ENCODE measurements at places on chromosomes 2 and 18. TPM values are rescaled to one million over a fixed set of nuclear protein-coding genes. Genes with fewer than 3 reads are reported as not detected.

The MAP3K19 gene
- total RNA-seq: not detected

DNA sequence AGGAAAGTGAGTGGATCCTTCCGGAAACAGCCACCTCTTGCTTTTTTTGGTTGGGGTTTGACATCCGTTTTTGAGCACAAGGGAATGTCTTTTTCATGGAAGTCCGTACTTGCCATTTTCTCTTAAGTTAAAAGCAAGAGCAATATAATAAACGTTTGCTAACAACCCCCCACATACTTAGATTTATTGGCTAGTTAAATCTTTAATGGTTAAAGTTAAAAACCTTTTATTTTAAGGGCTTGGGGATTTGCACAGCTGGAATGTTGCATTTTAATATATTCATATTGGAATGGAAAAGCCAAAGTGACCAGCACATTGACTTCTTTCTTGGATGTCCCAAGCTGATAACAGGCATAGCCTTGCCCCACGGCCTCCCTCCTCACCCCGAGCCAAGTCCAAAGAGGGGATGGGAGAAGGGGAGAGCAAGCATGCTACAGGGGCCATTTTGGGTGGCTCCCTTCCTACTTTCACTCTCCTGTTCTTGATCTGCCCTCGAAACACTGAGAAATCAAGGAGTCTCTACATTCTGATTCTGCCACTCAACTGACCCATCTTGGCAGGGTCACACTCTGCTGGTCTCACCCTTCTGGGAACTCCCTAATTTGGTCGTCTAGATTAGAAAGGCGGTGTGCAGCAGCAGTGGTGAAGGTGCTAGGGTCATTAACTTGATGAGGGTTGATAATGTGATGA lies 48.1 kb upstream of the PKDCC start:
- DNase-seq: no peak

The SERPINB10 gene
- total RNA-seq: not detected

DNA sequence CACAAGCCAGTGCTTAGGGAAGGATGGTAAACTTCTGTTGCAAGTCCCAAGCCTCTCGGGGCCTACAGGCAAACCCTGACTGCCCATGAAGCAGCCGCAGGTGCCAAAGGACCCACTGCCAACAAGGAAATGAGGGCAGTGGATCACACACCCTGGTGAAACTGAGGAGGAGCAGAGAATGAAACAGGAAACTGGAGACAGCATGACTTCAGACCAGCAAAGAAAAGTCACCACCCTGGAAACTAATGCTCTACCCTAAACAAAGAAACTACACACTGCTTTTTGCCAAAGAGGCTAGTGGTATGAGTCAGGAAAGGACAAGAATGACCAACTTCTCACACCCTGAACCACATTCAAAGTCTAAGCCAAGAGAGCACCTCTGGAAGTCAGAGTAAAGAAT lies 97.2 kb downstream of the MYO5B start:
- DNase-seq: peak; percentile 61

DNA sequence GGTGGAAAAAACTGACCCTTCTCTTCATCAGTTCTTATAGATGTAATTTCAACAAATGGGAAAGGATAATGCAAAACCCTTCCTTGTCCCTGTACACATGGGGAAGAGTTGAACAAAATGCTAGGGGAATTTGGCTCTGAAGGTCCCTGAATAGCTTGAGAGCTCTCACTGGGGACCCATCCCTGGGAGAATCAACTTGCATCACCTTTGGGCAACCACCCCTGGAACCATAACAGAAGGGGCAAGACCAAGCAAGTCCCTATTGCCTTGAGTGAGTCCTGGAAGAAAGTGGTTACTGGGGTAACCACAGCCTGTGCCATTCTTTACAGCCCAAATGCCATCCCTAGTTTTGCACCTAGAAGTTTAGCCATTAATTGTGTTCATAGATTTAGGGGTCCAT lies 52.2 kb upstream of the B3GNT2 start:
- DNase-seq: no peak

- DNase-seq: no peak
Observed at GRCh38 chr2:73897240-73897583, 4.4 kb downstream of the ACTG2 start.

DNA sequence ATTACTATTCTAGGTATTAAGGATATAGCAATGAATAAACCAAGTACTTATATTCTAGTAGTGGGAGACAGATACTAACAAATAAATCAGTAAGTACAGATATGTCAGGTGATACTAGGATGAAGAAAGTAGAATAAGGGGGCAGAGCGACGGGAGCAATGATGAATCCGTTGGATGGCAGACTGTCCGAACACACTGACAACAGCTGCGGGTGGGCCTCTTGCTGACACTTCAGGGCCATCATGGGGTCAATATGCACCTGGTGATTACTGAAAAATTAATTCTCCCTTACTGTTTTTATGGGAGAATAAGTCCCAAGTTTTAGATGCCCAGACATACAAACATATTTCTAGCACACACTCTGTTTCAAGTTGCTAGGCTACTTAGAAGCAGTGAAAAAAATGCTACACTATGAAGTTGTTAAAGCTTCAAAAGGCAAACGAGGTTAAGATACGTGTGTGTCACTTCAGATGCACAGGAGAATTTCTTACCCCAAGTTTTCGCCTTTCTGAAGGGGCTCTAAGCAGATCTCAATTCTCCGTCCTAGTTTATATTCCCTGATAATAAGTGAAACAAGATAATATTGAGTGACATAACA lies 78.7 kb downstream of the USP40 start:
- no peak for DNase-seq

DNA sequence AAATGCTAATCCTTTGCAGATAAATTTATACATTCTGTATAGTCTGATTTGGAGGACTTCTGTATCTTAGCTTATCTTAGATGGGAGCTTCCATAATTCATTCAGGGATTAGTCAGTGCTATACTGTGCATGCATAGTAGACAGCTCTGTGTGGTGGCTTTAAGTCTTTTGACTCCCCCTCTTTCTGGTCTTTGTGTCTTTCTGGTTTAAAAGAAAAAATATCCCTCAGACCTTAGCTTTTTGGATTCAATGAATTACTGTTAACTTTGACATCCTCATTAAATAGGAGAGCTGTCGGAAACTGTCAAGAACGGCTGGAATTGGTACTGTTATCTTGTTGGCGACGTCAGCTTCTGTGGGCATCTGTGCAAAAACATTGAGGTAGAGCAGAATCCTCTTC lies 130.4 kb downstream of the SPTBN1 start:
- DNase-seq: no peak

The CCDC74B gene
- total RNA-seq: not detected

The TNFAIP6 gene
- total RNA-seq: not detected

GRCh38 chr2:156476850-156477206 lies 40.6 kb downstream of the GPD2 start:
- no peak for DNase-seq

The SIX2 gene
- total RNA-seq: 0.14 TPM

DNA sequence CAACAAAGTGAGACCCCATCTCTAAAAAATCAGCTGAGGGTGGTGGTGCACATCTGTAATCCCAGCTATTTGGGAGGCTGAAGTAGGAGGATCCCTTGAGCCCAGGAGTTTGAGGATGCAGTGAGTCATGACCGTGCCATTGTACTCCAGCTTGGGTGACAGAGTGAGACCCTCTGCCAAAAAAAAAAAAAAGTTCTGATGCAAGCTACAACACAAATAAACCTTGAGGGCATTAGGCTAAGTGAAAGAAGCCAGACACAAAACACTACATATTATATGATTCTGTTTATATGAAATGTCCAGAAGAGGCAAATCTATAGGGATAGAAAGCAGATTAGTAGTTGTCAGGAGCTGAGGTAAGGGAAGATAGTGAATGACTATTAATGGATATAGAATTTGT lies 13.0 kb downstream of the YWHAQ start:
- DNase-seq: no peak

The APCDD1 gene
- total RNA-seq: 2.6 TPM

- peak; percentile 44 for DNase-seq
Observed at GRCh38 chr2:199464606-199465352, 7.0 kb upstream of the SATB2 start.

GRCh38 chr2:28401411-28401810 lies 8.8 kb downstream of the FOSL2 start:
- DNase-seq: no peak

GRCh38 chr18:79896738-79897137 lies 54.7 kb downstream of the SLC66A2 start:
- DNase-seq: no peak
